Naive thymus-derived CD8-positive, alpha-beta T cell (primary cell): ENCODE measurements at places on chromosomes 12 and 14. TPM values are rescaled to one million over a fixed set of nuclear protein-coding genes. Genes with fewer than 3 reads are reported as not detected.
A peak's percentile ranks its signal among the peaks of the same experiment; 100 is the strongest.

GRCh38 chr14:50605766-50606165 lies 45.8 kb downstream of the ATL1 start:
- no peak overlapping the region for H3K27ac ChIP-seq
- H3K36me3 ChIP-seq: no peaks in the 10 kb centered on the region
- no peak for DNase-seq
- H3K4me1 ChIP-seq: no peaks in the 10 kb centered on the region

GRCh38 chr12:131828671-131829355 lies 620 bp downstream of the MMP17 start:
- peak overlapping the region; percentile 78 for H3K4me3 ChIP-seq
- H3K27ac ChIP-seq: no peak overlapping the region
- no peaks in the 10 kb centered on the region for H3K36me3 ChIP-seq
- peaks cover 17% of the 10 kb centered on the region for H3K4me1 ChIP-seq

DNA sequence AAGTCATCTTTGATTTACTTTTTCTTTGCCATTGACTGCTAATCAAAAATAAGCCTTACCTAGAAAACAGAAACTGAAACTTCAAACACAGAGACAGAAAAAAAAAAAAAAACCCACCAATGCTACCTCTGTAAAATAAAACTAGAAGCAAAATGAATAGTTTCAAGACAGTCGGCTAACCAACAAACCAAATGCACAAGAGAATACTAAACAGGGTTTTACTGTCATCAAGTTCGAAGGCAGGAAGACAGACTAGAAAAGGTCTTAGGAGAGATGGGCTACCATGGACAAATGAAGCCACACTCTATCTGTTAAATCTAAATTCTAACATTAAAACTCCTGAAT lies 59.5 kb downstream of the SEL1L start:
- DNase-seq: no peak
- H3K27me3 ChIP-seq: no peaks in the 10 kb centered on the region
- peak overlapping the region; percentile 83 for H3K4me3 ChIP-seq

DNA sequence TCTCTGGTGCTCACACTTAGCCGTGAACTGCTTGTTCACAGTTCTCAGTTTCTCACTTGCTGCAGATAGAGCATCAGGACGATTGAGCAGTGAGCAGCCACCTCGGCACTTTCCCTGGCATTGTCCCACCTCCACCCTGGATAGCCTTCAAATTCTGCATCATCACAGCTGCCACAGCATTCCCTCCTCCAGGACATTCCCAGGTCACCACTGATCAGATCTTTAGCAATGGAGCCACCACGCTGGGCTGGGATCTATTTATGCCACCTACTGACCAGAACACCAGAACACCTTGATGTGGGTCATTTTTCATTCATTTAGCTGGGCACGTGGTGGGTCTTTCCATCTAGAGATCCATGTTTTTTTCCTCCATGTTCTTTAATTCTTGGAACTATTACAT lies 23.6 kb downstream of the ACADS start:
- no peak overlapping the region for H3K4me3 ChIP-seq
- H3K27ac ChIP-seq: no peak overlapping the region
- H3K4me1 ChIP-seq: no peaks in the 10 kb centered on the region
- DNase-seq: no peak

GRCh38 chr12:119229837-119230236 lies 51.1 kb downstream of the HSPB8 start:
- H3K27me3 ChIP-seq: peaks cover 32% of the 10 kb centered on the region
- H3K36me3 ChIP-seq: no peaks in the 10 kb centered on the region
- no peak overlapping the region for H3K27ac ChIP-seq

DNA sequence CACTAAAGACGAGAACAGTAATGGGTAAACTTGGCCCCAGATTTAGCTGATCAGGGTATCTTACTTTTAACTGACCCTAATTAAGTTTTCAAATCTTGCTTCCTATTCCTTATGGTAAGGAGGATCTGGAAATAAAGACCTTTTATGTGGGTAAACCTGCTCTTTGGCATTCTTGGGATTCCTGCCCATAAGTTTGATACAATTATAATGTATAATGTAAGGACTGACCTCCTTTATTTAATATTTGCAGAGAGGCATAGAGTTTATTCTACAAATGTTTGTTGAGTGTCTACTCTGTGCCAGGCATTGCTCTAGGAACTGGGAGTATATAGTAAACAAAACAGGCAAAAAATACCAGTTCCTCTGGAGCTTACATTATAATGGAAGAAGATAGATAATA lies 4.4 kb upstream of the PRDM4 start:
- no peak overlapping the region for H3K4me3 ChIP-seq
- DNase-seq: no peak
- H3K27ac ChIP-seq: no peak overlapping the region
- no peaks in the 10 kb centered on the region for H3K36me3 ChIP-seq

GRCh38 chr14:88196925-88197324 lies 126.1 kb downstream of the KCNK10 start:
- H3K4me1 ChIP-seq: no peaks in the 10 kb centered on the region
- no peak overlapping the region for H3K4me3 ChIP-seq
- H3K27me3 ChIP-seq: peaks cover 25% of the 10 kb centered on the region
- no peaks in the 10 kb centered on the region for H3K36me3 ChIP-seq

Gene MARCHF9
- total RNA-seq: 64.8 TPM

Gene BCDIN3D
- total RNA-seq: 15.7 TPM

Gene METAP2
- total RNA-seq: 68.3 TPM
